ENCODE measurements at places on chromosomes 11 and 22.

GRCh38 chr11:55949330-55949729, 13.1 kb upstream of the OR5I1 start:
- DNase-seq: no peak

DNA sequence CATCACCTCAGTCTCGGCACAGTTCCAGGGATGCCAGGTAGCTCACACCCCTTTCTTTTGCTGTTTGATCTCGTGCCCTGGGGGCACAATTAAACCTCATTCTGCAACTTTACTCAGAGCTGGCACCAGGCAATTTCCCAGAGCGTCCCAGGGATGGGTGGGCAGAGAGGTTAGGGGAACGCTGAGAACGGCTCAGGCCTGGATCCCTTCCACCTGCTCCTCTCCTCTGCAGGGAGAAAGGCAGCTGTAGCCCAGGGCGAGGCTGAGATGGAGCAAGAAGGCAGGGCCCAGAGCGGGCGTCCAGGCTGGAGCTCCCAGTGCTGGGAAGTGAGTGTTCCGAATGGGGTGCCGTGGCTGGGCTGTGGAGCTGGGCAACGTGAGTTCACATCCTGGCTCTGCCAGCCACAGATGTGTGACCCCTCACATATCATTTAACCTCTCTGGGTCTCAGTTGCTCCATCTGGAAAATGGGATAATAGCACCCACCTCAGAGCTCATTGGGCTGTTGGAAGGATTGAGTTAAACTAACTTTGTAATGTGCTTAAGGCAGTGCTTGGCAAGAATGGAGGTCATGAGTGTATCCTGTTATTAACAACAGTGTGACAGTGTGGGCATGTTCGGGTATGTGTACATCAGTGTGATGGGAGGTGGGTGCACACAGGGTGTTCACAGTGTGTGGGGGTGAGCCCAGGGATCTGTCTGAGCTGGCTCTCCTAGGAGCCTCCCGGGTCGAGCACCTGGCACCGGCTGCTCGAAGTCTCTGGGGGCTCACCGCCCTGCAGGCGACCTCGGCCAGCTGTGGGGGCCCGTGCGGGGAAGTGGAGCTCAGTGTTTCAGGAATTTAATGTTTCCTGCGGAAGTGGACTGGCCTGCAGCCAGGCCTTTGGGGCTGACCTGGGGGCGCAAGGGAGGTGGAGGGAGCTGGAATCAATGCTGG, 15.5 kb downstream of the OTUB1 start:
- no peak for DNase-seq

GRCh38 chr11:134596404-134596803, 184.4 kb upstream of the B3GAT1 start:
- no peak for DNase-seq

DNA sequence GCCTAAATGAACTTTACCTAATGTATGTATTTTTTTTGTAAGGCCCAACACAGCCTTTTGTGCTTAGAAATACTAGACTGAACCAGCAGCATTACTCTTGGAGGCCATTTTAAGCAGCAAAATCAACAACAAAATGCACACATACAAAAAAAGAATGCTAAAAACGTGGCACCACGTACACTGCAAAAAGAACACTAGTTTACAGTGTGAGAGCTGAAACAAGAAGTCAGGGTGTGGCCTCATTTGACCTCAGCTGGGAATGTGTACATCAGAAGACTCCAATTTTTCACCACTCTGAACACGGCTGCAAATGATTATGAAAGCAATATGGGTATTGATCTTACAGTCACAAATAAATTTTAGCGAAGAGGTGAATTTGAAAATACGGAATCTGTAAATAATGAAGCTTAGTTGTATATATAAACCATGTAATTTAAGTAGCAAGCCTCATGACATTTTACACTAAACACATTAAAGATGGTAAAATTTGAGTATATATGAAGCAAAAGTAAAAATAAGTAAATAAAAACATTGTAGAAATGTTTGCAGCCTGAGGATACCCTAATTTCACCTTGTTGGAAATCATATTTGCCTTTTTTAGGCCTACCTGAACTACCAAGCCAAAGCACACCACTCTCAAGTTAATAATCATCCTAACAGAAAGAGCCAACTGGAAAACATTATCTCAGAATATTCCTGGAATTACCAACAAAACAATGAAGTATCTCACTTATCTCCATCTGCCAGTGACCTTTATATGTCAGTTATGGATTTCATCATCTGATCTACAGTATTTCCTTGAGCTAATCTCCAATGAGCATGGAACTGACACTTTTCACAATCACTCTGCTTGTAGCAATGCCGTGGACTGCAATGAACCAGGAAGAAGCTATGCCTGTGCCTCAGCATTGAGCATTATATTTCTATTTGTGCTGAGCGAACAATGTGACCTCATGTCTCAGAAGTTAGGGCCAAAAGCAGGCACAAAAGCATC, 319.5 kb upstream of the FAT3 start:
- no peak for DNase-seq
